Fibroblast of villous mesenchyme (primary cell): ENCODE measurements at places on chromosomes 11 and 22. TPM values are rescaled to one million over a fixed set of nuclear protein-coding genes. Genes with fewer than 3 reads are reported as not detected.
A peak's percentile ranks its signal among the peaks of the same experiment; 100 is the strongest.

DNA sequence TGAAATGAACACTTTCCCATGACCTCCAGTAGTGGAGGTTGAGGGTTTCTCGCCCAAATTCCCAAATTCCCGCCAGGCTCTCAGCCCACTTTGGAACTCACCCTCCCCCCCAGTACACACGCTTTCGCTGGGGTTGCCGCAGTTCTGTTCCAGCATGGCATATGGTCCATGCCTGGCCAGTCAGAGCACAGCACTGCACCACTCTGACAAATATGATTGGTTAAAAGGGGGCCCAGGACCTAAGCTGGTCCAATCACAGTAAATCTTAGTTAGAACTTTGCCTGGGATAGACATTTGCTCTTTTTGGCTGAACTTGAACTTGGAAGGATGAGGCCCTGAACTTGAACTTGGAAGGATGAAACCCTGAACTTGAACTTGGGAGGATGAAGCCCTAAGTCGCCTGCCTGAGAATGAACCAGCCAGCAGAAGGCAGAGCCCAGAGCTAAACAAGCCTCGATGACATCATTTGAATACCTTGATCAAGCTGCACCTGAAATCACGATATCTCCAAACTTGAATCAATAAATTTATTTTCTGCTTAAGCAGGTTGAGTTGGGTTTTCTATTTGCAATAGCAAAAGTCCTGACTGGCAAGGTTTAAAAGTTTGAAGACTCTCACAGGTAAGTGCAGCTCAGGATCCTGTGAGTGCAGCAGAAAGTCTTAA is 12.6 kb upstream of the SSTR3 start:
- DNase-seq = no peak

GRCh38 chr11:115129473-115130289 is 374.5 kb downstream of the CADM1 start:
- DNase-seq = no peak

DNA sequence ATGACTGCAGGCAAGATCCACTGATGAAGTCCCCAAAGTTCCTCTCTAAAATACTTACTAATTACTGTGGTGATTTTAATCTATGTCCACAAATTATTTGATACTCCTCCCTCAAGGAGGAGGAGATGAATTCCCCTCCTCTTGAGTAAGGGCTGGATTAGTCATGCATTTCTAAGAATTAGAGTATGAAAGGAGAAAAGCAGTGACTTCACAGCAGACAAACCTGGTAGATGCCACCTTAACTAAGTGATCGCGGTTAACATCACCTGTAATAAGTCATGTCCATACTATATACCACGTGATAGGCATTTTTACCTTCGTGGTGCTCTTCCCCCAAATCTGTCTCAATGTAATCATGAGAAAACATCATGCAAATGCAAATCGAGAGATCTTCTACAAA is 52.0 kb upstream of the TSPAN18 start:
- no peak for DNase-seq

GRCh38 chr11:68715456-68716122 is 31.2 kb downstream of the GAL start:
- no peak for DNase-seq

DNA sequence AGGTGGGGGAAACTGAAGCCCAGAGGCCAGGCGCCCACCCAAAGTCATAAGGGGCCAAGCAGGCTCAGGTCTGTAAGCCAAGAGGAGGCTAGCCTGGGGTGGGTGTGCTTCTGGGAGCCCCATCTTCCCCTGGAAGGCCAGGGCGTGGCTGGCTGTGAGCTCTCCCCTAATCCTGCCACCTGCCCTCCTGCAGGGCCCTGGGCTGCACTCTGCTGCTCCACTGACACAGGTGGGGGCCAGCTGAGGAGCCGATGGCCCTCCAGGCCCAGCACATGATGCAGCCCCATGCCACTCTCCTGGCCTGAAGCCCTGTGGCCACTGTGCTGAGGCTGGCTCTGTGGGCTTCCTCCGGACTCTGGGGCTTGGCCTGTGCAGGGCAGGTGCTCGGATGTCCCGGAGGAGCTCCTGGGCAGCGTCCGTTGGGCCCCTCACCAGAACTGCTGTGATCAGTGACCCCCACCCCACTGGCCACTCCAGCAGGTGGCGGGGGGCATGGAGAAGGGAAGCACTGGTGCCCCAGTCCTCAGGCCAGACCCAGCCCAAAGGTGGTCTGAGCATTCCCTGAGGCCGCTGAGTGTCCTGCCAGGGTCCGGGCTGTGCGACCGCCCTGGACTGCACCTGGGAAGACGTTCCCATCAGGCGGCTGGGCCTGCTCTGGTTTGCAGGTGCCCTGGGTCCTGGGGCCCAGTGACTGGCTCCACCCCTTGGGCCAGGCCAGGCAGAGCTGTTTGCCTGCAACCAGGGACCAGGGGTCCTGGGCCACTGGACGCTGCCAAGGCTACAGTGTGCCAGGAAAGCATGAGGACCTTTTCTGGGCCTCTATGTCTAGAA is 8.5 kb downstream of the PIM3 start:
- DNase-seq = no peak

Gene ZDHHC8
- 8.1 and 10.8 TPM in 2 replicates for total RNA-seq

DNA sequence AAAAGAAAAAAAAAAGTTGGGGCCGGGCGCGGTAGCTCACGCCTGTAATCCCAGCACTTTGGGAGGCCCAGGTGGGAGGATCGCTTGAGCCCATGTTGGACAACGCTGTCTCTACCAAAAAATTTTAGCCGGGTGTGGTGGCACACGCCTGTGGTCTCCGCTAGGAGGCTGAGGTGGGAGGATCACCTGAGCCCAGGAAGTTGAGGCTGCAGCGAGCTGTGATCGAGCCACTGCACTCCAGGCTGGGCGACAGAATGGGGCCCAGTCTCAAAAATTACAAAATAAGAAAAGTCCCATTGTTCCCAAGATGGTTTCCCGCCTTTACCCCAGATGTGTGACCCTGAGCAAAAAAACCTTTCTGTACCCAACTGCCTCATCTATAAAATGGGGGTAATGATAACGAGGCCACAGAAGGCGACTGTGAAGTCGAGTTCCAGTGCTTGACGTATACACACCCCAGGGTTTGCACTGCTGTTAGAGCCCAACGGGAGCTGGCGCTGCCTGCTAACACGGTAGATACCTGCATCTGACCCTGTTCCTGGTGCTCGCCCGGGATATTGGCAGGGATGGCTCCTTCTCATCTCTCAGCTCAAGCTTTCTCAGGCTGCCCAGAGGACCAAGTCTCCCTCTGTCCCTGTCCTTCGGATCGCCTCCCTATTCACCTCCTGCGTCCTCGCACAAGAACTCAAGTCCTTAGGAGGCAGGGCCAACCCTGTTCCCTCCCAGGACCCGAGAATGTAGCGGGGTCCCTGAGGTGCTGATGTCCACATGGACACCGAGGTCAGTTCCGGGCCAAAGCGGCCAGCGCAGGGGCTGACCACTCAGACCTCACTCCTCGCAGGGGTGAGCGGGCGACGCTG is 1.1 kb upstream of the RPLP2 start:
- peak; percentile 27 for DNase-seq

DNA sequence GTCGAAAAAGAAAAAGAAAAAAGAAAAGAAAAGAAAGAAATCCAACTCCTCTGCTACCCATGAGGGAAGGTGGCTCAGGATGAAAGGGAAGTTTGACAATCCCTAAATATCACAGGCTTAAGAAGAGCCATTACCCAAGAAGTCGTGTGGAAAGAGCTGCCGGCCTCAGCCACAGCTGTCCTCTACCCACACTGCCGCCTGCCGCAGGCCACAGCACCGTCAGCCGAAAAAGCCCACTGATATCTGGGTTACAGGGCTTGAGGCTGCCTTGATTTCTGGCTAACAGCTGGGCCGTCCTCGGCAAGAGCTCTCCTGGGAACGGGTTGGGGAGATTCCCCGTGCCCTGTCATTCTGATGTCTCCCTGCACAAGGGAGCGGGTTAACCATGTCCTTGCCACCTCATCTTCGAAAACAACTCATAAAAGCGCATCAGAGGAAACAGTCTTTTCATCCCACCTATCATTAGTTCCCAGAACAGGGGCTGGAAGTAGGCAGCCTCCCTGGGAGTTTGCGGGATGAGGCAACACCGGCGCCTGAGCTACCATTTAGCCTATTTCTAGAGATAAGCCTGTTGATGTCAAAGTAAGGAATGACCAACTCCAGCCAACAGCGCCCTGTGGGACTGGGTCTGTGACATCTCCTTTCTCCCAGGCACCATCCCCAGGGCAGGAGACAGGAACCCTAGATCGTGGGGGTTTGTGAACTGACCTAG is 21.8 kb upstream of the SNX32 start:
- peak; percentile 27 for DNase-seq

DNA sequence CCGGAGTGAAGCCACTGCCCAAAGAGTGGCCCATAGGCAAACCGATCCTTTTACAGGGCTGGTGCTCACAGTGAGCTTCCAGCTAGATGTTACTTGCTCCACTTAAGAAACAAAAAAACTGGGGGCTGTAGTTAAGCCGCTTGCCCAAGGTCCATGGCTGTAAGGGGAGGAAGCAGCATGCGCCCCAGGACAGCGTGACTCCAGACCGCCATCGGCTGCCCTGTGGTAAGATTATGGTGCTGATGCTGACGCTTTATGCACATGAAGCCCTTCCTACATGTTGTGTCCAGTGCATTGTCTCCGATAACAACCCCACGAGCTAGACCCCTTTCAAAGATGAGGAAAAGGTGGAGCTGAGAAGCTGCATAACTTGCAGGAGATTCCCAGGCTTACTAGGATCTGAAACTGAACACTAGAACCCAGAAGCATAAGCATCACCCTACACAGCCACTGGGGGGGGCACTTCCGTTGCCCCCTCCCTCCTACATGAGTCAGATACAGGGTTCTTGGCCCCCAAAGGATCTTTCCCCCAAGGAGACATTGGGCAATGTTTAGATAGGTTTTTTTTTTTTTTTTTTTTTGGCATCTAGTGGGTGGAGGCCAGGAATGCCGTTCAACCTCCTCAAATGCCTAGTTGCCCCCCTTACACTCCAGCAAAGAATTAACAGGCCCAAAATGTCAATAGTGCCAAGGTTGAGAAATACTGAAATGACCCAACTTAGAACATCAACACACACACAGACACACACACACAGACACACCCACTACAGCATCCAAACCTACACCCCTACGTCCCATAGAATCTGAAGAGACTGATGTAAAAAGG is 53.9 kb downstream of the MN1 start:
- no peak for DNase-seq

DNA sequence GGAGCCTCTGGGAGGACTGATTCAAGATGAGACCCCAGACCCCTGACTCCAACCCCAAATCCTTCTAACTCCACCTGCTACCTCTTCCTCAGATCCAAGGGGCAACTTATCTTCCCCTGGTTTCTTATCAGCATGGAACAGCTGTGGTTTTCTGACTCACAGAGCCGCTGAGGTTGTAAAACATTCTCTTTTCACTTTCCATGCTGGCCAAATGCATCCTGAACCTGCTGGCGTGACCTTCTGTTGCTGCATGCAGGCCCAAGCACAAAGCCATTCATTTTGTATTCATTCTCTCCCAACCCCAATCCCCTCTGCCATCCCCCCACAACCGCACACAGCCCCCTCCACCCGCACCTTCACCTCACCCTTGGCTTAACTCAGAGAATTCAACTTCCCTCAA is 70.3 kb downstream of the SEZ6L start:
- no peak for DNase-seq

DNA sequence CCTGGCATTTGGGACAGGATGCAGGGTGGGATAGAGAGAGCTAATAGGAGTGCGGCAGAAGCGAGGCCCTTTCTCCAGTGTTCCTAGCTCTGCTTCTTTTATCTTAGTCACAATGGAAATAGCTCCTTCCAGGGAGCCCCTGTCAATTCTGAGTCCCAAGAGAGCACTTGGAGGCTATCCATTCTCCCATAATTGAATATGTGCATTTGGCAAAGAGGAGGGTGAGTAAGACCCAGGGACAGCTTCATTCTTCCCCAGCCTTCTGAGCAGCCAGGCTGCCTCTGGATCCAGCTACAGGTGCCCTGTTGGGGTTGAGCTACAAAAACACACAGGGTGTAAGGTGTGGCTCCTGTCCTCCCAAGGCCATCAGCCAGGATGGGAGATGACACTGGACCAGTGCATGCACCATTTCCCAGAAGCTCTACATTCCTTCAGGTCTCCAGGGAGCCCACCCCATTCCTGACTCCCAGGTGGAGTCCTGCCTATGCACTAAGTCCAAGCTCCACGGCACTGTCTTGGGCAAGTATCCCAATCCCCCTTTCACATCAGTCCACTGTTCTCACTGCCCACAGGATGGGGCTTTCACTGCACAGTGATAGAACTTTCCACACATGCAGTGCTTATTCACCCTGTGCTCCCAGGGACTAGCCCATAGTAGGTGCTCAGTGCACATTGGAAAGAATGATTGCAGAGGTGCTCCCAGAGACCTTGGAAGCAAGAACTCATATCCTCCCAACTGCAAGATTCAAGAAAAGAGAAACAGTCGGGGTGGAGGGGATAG is 6.2 kb downstream of the MS4A10 start:
- no peak for DNase-seq

GRCh38 chr22:31646186-31647019 is 15.6 kb downstream of the PISD start:
- peak; percentile 100 for DNase-seq
